Vagina (tissue), 2 donors: ENCODE measurements at places on chromosomes 11 and 22.

DNA sequence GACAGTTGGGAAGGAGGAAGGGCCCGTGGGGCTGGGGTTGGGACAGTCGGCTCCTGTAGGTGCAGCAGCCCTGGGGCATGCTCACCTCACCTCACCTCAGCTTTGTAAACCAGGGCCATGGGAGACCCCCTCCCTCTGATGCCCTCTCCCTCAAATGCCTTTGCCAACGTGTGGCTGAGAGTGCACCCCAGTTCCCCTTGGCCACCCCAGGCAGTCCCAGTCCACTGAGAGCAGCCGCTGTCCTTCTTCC lies 4.2 kb upstream of the NEAT1 start:
- DNase-seq: no peak

DNA sequence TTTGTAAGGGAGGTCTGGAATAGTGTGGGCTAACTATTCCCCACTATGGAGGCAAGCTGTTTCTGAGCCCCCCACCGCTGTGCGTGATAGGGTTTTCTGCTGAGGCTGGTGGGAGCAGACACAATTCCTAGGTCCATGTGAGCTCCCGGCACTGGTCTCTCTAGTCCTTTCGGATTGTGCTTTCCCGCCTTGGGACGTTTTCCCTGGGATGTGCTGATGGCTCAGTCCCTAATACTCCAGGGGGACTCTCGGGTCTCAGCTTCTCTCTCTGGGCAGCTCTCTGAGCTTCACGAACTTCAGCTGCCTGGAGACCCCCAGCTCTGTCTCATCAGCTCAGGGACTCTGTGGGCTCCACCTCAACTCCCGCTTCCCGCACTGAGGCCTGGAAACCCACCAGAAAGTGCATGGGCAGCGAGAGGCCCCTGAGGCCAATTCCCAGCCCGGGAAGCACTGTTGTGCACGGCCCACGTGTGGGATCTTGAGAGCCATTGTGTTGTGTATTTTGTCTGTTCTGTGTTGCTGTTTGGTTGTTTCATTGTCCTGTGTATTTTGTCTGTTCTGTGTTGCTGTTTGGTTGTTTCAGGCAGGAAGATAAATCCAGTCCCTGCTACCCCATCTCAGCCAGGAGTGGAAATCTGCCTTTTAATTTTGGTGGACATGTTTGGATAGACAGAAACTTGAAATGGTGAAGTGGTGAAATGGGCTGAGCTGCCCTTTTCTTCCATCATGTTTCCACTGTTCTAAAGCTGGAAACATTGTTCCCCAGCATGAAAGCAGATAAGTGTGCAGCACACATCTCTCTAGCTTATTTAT lies 12.7 kb upstream of the TNNT3 start:
- no peak for DNase-seq

DNA sequence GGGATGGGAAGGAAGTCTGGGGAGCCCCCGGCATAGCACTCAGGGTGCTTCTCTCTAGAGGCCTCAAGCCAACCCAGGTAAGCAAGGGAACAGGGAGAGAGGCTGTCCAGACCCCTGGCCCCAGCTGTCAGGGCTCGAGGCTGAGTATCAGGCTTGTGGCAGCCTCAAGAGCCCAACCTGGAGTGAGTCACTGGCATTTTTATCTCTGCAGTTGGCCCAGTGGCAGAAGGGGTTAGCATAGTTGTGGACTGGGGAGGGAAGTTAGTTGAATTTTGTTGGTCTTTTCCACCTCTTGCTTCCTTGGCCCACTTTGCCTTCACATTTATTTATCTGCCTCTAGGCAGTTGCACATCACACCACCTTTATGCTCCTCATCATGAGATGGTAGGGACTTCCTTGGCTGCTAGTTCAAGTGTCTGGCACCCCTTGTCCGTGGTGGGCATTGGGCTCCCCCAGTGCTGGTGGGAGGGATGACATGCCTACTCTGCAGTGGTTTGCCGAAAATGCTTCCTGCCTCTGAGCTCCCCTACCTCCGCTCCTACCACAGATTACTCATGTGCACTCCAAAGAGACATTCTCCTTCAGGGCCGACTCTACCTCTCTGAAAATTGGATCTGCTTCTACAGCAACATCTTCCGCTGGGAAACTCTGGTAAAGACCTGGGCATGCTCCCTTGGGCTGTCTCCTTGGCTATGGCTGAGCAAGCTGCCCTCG lies 60.1 kb downstream of the SCN3B start:
- DNase-seq: no peak

DNA sequence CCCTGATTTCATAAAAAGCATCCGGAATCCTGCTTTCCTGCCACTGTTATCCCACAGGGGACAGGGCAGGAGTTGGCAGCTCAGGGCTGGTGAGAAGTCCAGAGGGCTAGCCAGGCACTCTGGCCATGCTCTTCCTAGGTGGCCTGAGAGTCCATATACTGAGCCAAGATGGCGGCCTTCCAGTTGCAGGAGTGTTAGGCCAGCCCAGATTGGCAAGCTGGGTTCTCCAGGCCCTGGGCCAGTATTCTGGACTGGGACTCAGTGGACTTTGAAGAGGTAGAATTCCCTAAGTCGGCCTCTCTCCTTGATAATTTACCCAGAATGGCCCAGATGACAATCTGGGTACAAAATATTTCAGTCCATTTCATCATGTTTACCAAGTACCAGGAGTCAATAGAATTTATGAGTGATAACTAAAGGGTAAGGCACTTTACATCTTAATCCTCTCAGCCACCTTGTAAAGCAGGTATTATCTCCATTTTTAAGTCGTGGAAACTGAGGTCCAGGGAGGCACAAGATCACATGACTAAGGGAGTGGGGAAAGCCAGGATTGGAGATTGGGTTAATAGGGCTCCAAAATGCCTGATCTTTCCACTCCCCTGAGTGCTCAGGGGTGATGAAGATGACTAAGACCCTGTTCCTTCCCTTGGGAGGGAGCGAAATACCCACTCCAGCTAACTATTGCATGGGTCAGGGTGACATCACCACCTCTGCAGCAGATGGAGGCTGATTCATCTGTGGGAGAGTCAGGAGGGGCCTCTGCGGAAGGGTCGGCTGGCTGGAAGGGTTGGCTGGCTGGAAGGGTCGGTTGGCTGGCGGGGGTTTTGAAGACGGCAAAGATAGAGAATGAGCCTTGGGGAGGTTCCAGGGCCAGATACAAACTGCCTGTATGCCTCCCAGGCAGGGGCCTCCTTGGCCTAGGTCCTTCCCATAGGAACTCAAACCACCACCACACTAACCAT lies 1.2 kb upstream of the MICALL1 start:
- DNase-seq: peak; percentile 94

DNA sequence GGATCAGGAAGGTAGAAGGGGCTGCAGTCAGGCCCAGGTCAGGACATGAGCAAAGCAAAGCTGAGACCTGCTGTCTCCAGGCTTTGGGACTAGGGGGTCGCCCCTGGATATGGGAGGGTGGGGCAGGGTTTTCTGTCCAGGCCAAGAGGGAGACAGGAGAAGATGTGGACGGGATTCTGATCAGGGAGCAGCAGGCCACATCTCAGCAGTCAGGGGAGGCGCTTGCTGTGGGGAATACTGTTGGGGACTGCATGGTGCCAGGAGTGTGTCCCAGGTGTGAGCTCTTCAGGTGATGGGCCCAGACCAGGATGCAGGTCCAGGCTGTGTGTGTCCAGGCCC lies 29.3 kb downstream of the IGLL5 start:
- DNase-seq: no peak

GRCh38 chr11:70525466-70525865 lies 127.1 kb downstream of the CTTN start:
- no peak for DNase-seq

DNA sequence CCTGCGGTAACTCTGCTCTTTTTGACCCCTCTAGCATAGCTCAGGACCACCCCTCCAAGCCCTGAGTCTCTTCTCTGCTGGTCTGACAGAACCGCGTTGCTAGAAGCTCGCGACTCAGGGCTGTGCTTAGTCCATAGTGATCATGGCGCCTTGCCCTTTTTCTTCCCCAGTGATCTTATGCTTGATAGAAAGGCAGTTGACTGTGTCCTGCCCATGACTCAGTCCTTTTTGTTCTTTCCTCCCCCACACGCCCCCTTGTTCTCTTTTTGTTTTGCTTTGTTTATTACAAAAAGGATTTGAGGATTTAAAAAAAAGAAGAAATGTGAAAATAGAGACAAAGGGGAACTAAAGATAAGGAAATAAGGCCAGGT lies 17.5 kb downstream of the IL17RA start:
- no peak for DNase-seq

DNA sequence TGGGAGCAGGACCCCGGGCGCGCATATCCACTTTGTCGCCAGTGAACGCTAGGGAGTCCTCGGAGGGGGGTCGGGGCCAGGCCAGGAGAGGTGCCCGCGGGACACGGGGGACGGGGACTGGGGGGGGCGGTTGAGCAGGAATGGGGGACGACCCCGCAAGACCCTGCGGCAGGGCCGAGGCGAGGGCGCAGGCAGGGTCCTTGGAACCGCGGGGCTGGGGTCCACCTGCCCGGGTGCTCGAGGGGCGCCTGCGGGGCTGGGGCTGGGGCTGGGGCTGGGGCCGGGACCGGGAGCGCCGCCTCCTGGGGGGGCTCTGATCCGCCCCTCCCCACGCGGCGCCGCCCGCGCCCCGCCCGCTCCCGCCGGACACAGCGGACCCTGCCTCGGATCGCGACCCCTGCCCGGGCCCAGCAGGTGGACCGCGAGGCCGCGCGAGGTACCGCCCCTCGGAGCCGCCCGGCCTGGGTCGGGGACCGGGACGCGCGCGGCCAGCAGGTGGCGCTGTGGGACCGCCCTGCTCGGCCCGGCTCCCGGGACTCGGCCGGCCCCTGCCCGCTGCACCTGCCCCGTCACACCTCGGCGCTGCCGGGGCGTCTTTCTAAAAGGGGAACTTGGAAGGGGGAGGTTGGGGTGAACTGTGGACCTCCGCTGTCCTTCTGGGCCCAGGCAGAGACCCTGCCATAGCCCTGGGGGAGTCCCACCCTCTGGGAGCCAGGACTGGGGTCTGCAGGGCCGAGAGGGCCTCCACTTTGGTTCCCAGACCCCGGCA lies 11.0 kb downstream of the CRELD2 start:
- DNase-seq: no peak

- DNase-seq: no peak
Observed at GRCh38 chr11:30435488-30435887, 112.6 kb downstream of the ARL14EP start.

DNA sequence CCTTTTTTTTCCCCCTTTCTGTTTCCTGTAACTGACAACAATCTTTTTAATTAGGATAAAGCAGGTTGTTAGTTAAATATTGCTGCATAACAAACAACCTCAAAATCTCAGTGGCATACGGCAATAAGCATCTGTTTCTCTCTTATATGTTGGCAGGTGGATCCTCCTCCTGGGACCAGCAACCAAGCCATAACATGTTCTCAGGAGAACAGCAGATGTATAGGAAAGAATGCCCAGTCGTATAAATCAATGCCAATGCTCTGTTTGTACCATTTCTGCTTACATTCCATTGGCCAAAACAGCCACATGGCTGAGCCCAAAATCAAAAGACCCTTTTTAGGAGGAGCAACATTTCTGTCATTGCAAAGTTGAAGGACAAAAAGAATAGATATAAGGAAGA lies 445.7 kb downstream of the AASDHPPT start:
- DNase-seq: no peak

- DNase-seq: no peak
Observed at GRCh38 chr22:17106785-17107546, 14.2 kb downstream of the TMEM121B start.

GRCh38 chr11:9569588-9570164 lies 3.8 kb upstream of the WEE1 start:
- DNase-seq: no peak
